ENCODE measurements at places on chromosomes 12 and 14.

GRCh38 chr12:21891751-21892217 lies 49.4 kb downstream of the ABCC9 start:
- no peak for DNase-seq

- DNase-seq, result no peak
Observed at GRCh38 chr14:29462321-29462720, 465.3 kb downstream of the PRKD1 start.

DNA sequence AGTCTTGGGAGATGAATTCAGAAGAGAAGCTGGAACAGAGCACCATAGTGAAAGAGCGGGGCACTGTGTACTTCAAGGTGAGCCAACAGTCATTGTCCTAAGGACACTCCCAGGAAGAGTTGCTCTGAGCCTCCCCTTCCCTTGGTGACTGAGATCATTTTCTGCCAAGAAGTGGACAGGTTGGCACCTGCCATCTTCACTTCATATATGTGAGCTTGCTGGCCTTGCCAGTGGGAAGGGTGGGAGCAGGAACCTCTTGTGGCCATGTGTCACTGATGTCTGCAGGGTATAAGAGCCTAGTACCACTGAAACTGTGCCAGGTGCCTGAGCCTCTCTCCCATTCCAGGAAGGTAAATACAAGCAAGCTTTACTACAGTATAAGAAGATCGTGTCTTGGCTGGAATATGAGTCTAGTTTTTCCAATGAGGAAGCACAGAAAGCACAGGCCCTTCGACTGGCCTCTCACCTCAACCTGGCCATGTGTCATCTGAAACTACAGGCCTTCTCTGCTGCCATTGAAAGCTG lies 5.3 kb downstream of the FKBP4 start:
- DNase-seq, result no peak

DNA sequence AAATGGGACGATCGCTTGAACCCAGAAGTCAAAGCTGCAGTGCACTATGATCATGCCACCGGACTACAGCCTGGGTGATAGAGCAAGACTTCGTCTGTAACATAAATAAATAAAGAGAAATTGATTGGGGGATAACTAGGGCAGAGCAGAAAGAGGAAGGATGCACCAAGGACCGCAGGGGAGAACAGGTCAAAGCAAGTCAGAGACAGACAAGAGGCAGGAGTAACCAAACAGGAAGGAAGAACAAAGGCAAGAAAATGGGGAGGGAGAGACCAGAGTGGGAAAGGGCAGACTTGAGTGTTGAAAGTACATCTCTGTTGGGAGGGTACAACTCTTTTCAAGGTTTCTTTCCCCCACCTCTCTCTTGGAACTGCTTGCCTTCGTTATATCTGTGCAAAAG lies 50.8 kb upstream of the ELK3 start:
- DNase-seq, result no peak

DNA sequence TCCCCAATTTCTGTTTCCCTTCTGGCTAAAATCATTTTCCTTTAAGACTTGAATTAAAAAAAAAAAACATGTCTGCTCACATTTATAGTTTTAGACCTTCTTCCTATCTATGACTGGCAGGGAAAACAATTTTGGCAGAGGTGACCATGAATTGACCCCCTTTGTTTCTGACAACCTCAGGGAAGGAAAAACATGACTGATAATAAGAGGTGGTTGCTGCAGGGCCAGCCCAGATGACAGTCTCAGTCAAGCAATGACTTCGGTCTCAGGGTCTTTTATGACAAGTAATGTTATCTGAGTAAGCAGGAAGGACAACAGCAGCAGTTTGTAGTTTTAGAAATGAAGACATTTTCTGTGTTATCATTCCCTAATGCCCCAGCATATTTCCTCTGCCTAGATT lies 430.9 kb downstream of the LRIG3 start:
- DNase-seq, result no peak

DNA sequence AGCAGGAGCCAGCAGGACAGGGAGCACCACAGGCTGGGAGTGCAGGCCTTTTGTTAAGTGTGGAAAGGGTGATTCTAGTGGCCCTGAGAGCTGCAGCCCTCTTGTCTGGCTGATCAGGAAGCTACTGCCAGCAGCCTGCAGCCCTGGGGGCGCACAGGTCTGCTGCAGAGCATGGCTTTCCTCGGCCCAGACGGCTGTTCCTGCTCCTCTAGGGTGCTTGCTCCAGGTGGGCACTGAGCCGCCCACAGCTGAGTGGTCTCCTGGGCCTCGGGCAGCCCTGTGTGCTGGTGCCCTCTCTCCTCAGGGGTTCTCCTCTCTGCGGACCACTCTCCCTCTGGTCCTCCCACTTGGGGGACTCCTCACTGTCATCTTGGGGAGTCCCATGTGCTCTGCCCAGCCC lies 18.9 kb downstream of the CCDC88C start:
- DNase-seq, result no peak

DNA sequence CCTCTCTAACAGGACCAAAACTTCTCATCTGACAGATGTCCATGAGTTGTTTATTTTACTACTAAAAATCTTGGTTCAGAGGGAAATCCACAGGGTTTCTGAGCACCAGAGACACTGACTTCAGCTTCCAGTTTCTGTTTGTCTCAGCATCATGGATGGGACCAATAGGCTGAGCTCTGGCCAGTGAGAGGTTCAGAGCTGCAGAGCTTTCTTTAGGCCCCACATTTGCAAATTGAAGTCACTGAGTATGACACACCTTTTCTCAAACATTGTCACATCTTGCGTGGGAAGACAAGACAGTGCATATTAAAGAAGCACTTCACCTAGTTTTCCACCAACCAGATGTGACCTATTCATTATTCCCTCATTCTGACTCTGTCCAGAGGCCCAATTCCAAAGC lies 45.2 kb downstream of the RDH12 start:
- DNase-seq, result no peak

GRCh38 chr14:101598571-101599233 lies 37.4 kb downstream of the DIO3 start:
- no peak for DNase-seq

DNA sequence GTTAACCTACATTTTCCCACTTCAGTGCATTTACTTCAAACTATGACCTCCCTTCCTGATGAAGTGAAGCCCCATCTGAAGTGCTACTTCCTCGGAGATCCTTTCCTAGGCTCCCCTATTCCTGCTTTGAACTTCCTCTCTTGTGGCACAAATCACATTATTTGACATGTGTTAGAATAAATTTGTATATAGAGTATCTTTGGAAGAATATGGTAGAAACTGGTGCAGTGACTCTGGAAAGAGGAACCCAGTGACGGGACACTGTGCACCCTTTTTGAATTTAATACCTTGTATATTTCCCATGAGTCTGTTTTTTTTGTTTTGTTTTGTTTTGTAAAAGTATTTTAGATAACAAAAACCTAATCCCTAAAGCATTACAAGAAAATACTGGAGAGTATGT lies 66.4 kb upstream of the SRSF5 start:
- no peak for DNase-seq

All from stimulated activated naive CD4-positive, alpha-beta T cell (primary cell).